ENCODE measurements at places on chromosomes 11 and 22.

DNA sequence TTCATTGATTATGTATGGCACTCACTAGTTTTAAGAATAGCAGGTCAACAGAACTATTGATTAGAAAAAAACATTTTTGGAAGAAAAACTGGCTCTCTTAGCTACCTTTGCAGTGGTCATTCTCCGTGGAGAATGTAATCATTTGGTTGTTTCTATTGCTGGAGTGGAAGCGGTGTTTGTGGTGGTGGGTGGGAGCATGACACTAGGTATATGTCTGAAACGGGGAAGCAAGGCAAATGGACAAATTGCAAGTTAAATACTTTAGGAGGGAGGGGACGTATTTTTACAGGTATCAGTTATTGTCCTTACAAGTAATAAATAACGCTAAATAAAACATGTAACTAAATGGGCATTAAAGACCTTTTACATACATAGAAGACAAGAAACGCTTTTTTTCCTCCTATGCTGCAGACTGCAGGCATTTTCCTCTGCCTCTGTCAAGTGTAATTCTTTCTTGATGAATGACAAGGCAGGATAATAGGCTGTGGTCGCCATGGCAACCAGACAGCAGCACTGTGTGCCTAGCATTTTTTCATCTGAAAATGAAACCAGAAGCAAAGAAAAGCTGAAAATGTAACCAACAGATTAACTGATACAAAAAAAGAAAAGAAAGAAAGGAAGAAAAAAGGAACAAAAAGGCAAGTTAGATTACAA is 46.2 kb downstream of the BLID start:
- no peak for DNase-seq

DNA sequence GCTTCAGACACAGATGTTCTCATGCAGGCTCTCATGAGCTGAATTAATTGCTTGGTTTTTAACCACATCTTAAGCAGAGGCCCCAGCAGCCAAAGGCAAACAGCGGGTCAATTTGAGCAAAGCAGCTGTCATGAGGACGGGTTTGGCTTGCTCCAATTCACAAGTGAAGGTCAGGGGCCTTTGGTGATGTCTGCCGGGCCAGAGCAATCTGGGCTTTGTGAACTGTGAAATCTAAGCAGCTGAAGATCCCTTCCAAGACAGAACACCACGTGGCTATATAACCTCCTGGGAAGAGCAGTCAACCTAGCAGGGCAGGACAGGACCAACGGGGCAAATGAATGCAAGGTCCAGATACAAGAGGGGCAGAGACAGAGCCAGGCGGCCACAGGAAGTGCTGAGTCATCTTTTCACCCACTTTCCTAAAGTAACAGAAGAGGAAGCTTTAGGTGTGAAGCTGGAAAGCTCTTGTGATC is 187.3 kb upstream of the B3GAT1 start:
- DNase-seq = no peak

GRCh38 chr11:5922749-5923426 is 19.2 kb upstream of the OR56A3 start:
- DNase-seq = no peak

DNA sequence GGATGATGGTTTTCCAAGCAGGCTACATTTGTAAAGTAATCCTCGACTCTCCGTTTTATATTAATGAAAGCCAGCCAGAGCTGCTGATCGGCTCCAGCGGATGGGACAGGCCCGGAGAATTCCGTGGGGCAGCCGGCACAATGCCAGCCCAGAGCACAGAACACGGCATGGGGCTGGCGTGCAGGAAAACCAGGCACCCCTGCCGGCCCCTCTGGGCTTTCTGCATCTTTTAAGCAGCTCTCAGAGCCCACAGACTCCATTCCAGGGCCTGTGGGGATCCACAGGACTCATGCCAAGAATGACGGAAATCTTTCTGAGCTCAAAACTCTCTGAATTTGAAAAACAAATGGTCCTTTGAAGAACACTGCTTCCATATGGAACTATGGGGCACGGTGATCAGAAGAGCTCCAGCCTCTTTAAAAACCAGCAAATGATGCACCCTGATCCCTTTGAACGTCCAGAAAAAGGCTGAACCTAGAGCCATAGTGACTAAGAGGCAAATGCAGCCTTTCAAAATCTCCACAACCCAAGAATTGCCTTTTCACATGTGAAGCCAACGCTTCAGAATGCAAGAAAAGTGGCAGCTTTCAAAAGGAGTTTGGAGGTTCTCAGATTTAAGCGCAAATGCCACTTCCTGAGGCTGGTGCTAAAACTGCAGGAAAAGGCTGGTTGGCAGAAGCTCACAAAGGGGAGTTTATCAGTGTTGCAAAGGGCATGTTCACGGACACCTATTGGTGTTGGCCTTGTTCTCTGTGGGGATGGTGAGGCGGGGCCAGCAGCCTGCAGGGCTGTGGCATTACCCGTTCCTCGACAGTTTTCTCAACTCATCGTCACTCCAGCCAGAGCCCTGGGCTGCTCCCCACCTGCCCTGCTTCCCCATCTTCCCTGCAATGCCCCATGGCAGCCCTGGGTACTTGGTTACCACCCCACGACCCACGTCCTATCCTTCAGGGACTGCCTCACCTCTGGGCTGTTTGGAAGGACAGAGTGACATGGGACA is 212.5 kb downstream of the CTTN start:
- DNase-seq = no peak

DNA sequence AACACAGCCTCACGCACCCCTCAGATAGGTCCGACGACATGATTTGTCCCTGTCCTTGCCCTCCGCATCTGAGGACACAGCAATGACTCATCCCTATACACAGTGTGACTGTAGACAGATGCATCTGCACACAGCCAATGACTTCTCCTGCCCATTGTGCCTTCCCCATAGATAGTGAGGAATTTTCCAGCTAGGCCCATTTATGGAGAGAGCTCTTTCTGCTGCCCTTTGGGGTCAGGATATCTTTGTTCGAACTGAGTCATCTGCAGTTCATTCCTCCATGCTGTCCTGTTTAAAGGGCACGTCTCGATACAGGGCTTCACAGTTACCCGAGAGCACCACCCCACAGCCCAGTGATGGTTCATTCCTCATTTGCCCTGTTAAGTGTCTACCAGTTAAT is 96.7 kb downstream of the LARGE1 start:
- DNase-seq = no peak

DNA sequence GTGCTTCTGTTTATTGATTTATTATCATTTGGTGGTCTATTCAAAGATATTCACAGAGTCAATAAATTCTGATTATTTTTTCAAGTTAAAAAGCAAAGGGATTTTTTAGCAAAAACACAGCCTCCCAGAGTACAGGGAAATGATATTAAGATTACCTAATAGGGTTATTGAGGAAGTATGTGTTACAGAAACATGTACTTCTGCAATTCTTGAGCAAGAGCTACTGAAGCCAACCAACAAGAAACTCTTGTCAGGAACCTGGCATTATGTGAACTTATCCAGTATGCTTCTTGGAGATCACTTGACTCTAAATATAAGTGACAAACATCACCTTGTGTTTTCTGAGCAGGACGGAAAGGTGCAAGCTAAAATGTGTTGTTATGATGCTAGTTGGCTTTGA is 42.0 kb upstream of the CARD18 start:
- DNase-seq = no peak

- DNase-seq = no peak
Observed at GRCh38 chr11:74707602-74708510, 23.4 kb downstream of the CHRDL2 start.

- DNase-seq = no peak
Observed at GRCh38 chr22:21032868-21033688, 717 bp upstream of the SLC7A4 start.

DNA sequence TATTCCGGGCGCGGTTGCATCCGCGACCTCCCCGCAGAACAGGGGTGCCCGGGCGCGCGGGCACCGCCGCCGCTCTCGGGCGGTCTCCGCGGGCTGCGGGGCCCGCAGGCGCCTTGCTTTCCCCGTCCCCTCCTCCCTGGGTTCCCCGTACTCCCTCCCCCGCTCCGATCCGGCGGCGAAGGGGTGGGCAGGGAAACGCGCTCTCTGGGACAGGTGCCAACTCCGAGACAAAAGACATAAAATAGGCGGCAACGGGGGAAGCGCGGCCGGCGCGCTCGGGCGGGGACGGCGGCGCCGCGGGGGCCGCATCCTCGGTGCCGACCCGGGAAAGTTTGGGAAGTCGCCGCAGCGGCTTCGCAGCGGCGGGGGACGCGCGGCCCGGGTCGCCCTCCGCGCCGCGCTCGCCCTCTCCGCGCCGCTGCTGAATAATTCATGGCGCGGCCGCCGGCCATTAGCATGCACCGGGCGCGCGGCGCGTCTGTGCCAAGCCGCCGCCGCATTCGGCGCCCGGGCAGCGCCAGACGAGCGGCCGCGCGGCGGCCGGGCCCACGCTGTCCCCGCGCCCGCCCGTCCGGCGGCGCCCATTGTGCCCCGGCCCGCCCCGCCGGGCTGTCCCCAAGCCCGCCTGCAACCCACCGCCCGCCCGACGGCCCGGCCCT is 78.7 kb upstream of the PPARA start:
- peak; percentile 73 for DNase-seq

DNA sequence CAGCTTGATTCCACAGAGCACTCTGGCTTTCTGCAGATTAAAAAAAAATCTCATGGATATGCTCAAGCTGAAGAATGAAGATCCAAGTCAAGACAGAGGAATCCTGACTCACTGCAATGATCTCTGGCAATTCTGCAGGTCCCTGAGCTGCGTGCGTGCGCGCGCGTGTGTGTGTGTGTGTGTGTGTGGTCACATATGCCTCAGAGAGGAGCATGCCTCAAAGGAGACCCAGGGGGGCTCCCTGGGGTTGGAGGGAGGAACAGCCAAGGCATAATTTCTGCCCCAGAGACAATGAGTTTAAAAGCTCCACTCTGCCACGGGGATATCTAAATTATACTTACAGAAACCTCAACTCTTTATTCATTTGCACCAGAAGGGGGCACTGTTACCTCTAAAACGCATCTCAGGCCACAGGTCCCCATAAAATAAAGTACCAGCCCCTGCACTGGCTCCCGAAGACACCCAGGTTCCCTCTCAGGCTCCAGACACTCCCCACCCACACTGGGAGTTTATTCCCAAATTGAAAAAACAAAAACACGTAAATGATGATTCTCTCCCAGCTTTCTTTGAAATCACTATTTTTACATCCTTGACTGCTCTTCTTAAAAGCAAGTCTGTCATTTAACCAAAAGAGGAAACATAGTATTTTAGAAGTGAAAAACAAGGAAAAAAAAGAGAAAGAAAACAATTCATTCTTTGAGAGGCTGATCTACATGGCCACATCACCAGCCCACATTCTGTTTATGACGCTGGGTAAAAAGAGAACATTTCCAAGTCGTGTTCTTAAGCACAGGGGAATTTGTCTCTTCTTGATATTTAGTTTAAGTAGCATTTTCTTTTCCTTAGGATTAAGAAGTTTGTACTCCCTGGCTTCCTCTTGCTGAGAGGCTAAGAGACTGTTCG is 401.0 kb downstream of the LARGE1 start:
- DNase-seq = peak; percentile 20

DNA sequence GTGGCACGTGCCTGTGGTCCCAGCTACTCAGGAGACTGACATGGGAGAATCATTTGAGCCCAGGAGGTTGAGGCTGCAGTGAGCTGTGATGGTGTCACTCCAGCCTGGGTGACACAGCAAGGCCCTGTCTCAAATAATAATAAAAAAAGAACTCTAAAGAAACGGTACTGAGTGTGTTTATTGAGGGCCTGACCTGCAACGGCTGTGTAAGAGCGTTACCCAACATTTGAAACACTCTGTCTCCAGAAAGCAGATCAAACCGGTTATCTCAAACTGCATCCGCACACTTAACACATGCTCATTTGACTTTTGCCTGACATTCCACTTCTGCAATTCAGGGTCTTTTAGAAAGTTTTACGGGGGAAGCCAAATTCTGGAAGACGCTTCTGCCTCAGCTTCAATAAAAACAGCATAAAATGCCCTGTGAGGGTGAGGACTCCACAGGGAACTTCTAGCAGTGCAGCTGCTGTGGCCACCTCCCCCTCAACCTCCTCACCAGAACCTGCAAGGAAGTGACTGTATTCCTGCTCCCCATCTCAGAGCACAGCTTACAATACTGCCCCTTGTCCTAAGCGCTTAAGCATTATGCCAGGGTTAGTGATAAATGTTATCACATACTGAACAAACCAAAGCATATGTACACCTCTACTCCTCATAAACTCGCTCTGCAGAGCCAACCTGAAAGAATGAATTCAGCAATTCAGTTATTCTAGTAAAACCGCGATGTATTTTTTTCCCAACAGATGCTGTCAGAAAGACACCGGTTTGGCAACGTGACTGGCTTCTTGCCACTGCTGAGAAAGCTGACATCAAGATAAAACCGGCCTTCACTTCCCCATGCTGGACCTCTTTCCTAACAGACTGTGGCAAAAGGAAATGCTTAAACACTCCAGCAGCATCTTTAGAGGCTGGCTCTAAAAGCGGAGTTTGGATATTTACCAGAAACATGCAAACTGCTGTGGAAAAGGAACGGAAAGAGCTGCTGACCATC is 52.2 kb downstream of the PRDM10 start:
- no peak for DNase-seq

GRCh38 chr11:57643802-57644201 is 5.9 kb downstream of the YPEL4 start:
- DNase-seq = no peak

- DNase-seq = no peak
Observed at GRCh38 chr11:133382131-133382812, 150.0 kb downstream of the OPCML start.

- DNase-seq = no peak
Observed at GRCh38 chr11:76806608-76807205, 23.6 kb downstream of the TSKU start.

DNA sequence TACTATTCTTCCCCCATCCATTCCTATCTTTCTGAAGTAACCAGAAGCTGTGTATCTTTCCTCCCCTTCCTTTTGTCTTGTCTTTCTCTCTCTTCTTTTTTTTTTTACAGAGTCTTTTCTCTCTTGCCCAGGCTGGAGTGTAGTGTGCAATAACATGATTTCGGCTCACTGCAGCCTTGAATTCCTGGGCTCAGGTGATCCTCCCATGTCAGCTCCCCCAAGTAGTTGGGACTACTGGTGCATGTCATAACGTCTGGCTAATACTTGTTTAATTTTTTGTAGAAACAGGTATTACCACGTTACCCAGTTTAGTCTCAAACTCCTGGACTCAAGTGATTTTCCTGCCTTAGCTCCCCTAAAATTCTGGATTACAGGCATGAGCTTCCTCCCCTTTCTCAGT is 86.5 kb downstream of the IGLL5 start:
- DNase-seq = no peak

- no peak for DNase-seq
Observed at GRCh38 chr11:56700914-56701485, 2.1 kb downstream of the OR9G1 start.

DNA sequence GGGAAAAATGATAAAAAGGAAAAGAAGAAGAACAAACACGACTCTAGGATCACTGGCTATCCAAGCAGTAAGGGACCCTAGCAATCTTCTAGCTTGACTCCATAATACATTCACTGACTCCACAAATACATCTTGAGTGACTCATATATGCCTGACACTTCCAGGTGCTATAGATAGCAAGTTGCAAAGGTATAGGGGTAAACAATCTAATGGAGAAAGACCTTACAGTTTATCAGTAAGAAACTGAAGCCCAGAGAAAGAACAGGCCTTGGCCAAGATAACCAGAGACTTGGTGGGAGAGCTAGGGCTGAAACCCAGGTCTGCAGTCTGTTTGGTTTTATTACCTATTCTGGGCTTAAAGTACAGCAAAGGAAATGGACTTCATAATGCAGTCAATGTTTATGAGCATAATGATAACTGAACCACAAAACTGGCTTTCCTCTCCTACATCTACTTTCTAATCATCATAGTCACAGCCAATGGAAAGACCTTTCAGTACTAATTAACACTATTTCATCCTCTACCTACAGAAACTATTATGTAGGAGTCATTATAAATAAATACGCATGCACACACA is 19.7 kb upstream of the SLC5A1 start:
- DNase-seq = no peak

- DNase-seq = no peak
Observed at GRCh38 chr11:113317339-113317738, 3.0 kb downstream of the TTC12 start.

GRCh38 chr22:50436015-50436830 is 38.6 kb downstream of the SBF1 start:
- no peak for DNase-seq

Data from 8988T (cell line).